ENCODE measurements at places on chromosomes 2 and 18. TPM values are rescaled to one million over a fixed set of nuclear protein-coding genes. Genes with fewer than 3 reads are reported as not detected.
A peak's percentile ranks its signal among the peaks of the same experiment; 100 is the strongest.

DNA sequence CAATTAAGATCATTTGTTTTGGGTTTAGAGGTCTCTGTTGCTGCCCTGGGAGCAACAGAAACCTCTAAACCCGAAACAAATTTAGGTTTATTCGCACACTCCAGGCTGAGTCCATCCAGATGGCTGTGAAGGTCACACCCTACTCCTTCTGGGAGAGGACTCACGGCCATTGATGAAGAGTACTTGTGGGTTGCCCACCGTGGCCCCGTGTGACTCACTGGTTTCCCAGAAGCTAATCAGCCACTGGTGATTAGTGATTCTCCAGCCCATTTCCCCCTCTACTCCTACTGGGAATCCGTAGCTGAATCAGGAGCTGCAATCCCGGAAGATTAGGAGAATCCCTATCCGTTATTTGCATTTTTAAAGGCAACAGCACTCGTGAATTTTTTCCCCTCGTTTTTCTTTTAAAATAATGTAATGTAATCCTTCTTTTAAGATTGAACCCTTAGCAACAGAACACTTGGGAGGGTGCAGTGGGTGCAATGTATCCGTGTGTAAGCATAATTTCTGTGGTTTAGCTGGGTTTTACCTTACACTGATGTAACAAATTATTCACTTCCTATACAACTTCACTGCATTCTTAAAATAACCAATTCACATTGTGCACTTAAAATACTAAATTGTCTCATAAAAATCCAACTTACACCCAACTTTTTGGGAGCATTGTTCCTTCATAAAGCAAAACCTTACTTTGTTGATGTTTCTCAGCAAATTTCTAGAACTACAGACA is 27.5 kb upstream of the EPAS1 start:
- DNase-seq, result no peak

DNA sequence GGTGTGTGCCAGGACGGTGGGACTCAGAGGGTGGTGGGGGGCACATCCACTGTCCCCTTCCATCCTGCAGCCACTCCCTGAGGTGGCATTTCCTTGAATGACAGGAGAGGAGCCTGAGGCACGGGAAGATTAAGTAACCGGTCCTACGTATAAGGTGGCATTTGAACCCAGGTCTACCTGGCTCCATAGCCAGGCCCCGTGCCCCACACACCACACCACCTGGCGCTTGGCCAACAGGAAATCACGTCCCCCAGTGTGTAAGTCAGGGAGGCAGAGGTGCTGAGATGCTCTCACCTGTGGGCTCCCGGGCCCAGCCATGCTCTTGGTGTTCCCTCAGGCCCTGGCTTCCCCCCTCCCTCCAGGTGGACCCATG is 53.7 kb downstream of the HPCAL1 start:
- no peak for DNase-seq

DNA sequence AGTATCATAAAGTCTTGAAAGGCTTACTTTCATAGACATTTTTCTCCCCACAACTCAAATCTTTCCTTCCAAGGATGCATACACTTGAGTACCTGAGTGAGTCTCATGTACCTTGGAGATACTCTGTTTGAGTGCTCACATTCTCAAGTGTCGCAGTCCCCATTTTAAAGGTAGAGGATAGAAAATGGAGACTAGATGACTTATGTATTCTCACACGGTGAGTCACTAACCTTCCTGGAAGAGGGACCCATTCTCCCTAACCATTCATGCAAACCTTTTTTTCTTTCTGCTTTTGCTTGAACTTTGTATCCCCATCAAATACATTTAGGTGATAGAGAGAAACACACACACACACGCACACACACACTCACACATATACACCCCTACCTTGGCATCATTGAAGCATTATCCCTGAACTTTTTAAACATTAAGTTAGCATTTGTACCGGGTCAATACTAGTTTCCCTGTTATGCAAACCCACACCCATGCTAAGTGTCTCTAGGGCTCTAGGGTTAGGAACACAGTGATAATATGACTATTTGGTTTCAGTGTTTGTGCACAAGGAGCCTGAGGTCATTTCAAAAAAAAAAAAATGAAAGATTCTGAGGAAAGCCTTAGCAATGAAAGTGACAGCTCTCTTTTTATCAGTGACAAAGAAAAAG is 236.2 kb downstream of the IKZF2 start:
- DNase-seq, result no peak

The ZBTB7C gene
- total RNA-seq, result 53.4 TPM

GRCh38 chr2:119775102-119775501 is 15.4 kb downstream of the PTPN4 start:
- no peak for DNase-seq

- no peak for DNase-seq
These were observed 87.2 kb downstream of the PHLPP1 start for GRCh38 chr18:62802523-62802922.

DNA sequence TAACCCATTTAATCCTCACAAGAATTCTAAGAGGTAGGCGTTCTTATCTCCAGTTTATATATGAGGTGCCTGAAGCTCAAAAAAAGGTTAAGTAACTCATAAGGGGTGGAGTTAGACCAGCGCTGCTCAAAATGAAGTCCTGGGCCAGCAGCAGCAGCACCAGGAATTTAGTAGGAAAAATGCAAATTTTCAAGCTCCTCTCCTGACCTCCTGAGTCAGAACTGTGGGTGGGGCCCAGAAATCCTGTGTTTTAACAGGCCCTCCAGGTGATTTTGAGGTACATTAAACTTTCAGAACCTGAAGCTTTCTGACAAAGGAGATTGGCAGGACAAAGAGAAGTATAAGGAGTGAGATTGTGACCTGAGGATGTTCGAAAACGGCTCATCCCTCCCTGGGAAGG is 66.0 kb upstream of the CCDC85A start:
- no peak for DNase-seq

DNA sequence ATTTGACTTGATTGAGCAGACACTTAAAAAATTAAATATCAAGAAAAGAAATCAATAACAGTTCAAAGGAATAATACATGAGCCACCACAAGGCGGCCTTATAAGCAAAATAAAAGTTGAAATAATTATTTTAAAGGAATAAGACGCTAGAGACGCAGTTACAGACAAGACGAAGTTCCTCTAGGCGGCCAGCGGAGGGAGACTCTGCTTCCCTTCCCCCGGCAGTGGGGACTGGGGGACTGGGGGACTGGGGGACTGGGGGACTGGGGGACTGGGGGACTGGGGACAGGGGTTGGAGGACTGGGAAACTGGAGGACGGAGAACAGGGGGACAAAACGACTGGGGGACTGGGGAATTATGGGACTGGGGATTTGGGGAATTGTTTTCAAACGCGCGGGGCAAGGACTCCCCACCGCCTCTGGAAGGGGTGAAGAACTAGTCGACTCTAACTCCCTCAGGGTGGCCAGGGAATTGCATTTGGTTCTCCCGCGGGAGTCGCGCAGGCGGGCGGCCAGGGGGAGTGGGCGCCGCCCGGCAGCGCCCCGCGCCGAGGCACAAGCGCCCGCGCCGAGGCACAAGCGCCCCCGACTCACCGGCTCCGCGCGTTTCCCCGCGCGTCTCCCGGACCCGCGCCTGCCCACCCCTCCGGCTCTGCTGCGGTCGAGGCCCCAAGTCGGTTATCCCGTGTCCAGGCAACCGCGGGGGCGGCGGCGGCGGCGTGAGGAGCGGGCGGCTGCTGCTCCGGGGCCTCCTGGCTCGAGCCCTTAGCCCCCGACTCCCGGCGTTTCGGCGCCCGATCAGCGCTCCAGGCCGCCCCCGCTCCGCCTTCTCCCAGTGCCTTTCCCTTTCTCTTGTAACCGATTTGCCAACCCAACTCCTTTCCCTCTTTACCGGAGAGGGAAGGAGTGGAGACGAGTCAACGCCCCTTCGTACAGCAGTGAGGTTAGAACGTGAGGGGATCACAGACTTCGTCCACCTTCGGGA is at the start of gene CCDC178:
TSS of gene CCDC178 (minus strand) at position 662 of the 984 bp plus-strand sequence. CDS start 28,633 bp downstream, outside the sequence.
- DNase-seq, result no peak

DNA sequence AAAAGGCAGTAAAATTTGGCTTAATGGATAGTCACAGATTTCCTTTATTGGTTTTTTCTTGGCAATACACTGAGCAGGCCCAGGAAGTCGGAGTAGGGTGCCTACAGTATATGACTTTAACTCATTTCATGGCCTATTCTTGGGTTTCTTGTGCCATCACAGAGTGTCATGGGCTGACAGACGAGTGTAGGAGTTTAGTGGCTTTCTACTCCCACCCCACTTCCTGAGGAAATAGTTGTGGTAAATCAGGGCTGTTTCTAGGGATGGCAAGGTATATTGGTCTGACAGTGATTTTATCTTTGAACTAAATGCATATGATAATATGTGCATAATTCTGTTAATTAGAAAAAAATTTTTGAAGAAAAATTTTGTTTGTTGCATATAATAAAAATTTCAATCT is 100.1 kb downstream of the PLCL1 start:
- no peak for DNase-seq

The VPS54 gene
- total RNA-seq, result 20.9 TPM

The TRIM43 gene
- not detected for total RNA-seq

The CYP27C1 gene
- total RNA-seq, result 0.34 TPM

The NT5C1B gene
- not detected for total RNA-seq

The HNMT gene
- 78.2 TPM for total RNA-seq

- no peak for DNase-seq
These were observed 12.0 kb upstream of the MC5R start for GRCh38 chr18:13811993-13812392.

GRCh38 chr2:143125717-143126116 is 3.5 kb upstream of the ARHGAP15 start:
- no peak for DNase-seq

DNA sequence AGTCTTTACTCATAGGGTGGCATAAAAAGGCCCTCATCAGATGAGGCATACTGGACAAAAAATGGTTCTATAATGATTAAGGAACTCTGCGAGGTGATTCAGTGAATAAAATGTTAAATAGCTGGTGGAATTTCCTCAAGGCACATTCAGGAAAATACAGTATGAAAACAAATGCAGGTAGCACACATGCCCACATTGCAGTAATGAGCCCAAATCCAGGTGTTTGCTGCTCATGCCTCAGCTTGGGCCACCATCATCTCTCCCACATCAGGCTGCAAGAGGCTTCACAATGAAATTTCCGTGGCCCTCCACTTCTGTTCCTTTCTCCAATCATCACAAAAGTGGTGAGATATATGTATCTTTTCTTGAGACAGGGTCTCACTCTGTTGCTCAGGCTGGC is 298.3 kb downstream of the NBAS start:
- DNase-seq, result no peak

- DNase-seq, result no peak
These were observed 20.3 kb downstream of the KCNG2 start for GRCh38 chr18:79818036-79818435.

DNA sequence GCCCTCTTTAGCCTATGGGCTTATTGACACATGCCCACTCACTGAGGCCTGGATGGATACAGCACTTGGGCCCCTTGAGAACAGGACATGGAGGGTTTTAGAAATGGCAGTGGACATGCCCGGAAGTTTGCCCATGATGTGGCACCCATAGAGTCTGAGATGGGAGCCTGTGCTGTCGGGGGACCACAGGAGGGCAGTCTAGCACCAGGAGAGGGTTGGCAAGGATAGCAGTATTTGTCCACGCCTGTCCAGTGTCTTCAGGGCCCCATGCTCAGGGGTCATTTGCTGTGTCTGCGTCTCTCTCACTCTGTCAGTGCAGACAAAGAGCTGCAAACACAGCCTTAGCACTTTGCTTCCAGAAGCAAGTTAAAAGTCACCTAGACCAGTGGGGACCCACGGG is 48.7 kb downstream of the IL1RL2 start:
- no peak for DNase-seq

The CRYGD gene
- not detected for total RNA-seq

The ORC2 gene
- 25.5 TPM for total RNA-seq

- DNase-seq, result peak; percentile 19
These were observed 16.0 kb downstream of the TET3 start for GRCh38 chr2:74000666-74001065.

The CNGA3 gene
- 1.3 TPM for total RNA-seq

DNA sequence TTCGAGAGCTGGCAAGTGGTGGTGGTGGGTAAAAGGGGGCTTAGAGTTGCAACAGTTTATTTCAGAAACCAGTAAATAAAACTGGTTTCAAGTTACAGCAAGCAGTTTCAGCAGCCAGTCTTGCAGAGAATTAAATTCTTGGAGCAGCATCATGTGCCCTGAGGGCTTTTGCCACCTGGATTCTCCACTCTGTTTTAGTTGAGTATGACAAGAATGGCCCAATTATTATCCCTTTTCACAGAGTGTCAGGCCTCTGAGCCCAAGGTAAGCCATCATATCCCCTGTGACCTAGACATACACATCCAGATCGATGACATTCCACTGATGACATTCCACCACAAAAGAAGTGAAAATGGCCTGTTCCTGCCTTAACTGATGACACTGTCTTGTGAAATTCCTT is 72.8 kb upstream of the FANCL start:
- DNase-seq, result no peak

The FBXO48 gene
- 2.1 TPM for total RNA-seq

The CFAP65 gene
- total RNA-seq, result 0.39 TPM

DNA sequence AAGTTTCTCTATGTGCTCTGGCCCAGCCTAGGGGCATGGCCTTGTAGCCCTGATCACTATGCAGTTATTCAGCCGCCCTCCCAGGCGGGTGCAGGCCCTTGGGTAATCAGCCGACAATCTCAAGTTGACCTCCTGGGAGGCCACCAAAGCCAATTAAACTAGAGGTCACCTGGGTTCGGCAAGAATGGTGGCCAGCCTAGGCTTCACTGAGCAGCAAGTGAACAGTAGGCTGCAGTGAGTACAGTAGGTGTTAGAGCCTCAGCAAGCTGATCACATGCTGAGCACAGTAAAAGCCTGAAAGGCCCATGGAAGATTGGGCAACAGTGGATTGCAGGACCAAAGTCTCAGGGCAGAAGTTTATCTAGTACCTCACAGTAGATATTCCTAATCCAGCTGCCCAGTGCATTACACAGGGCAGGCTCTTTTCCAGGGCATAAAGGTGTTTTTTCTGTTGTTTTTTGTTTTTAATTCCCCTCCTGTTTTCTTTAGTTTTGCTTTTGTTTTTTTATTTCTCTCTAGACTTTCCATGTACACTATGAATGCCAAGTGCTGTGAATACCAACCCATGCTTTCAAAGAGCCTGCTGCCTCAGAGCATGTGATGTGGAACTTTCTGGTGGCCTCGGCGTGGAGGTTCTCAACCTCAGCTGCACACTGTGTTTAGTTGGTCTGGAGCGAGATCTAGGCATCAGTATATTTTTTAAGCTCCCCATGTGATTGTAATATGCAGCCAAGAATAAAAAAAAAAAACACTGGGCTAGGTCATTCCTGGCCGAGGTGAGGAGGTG is 55.9 kb upstream of the ATL2 start:
- DNase-seq, result no peak

The LRRC30 gene
- not detected for total RNA-seq
